DND-41 (cell line): ENCODE measurements at places on chromosomes 6 and 20.

- no peak for DNase-seq
These were observed 16.6 kb downstream of the SNRPC start for GRCh38 chr6:34773916-34774315.

DNA sequence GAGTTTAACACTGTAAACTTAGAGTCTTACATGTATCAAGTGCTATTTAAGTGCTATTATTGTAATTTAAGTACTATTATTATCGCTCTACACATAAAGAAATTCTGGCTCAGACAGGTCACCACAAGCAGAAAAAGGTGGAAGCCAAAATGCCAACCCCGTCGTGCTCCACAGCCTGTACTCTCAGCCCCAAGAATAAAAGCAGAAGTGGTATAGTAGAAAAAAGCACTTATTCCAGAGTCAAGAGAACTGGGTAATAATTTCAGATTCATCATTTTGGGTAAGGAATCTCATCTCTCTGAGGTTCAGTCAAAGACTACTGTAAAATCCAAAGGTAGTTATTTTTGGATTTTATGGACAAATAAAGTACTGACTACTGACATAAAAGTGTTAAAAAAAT lies 943 bp downstream of the ZUP1 start:
- DNase-seq, result no peak

GRCh38 chr6:21241231-21242130 lies 352.1 kb upstream of the SOX4 start:
- DNase-seq, result no peak

GRCh38 chr20:61454053-61454452 lies 202.0 kb downstream of the CDH4 start:
- DNase-seq, result no peak
